ENCODE measurements at places on chromosomes 7 and 10.

- no peak for DNase-seq
Measured at GRCh38 chr7:25303281-25304181, 75.2 kb upstream of the NPVF start.

DNA sequence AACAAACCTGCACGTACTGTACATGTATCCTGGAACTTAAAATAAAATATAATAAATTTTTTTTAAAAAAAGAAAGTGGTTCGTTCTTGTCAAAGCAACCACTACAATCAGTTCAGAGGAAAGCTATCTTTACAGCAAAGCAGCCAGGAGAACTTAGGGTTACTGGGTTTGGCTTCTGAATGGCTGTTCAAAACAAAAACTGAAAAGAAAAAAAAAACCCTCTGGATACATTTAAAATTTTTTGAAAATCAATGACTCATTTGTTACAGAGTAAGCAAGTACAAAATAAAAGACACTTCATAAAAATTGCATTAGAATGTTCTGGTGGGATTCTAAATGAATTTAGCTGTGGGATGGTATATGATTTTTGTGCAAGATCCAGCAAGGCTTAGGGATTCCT lies 28.6 kb upstream of the ADD3 start:
- DNase-seq: no peak

GRCh38 chr10:91589015-91589657 lies 43.7 kb downstream of the PPP1R3C start:
- no peak for DNase-seq

DNA sequence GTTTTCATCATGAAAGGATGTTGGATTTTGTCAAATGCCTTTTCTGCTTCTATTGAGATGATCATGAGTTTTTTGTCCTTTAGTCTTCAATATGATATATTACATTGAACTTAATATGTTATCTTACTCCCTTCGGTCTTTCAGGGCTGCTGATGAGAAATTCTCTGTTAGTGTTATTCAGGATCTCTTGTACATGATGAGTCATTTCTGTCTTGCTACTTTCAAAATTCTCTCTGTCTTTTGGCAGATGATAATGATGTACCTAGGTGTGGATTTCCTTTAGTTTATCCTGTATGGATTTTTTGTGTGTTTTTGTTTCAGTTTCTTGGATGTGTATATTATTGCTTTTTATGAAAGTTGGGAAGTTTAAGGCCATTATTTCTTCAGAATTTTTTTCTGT lies 320.9 kb upstream of the NPSR1 start:
- DNase-seq: no peak

GRCh38 chr7:22240904-22241571 lies 115.9 kb downstream of the RAPGEF5 start:
- no peak for DNase-seq

- no peak for DNase-seq
Measured at GRCh38 chr10:48285710-48286109, 11.2 kb upstream of the FRMPD2 start.

GRCh38 chr10:1043532-1043995 lies 5.4 kb downstream of the IDI1 start:
- DNase-seq: no peak

All from cortex of kidney (tissue), 1 donor.